ENCODE measurements at places on chromosomes 16 and 17. TPM values are rescaled to one million over a fixed set of nuclear protein-coding genes. Genes with fewer than 3 reads are reported as not detected.

The HCRT gene
- total RNA-seq: not detected

The CHP2 gene
- not detected for total RNA-seq

The FOXC2 gene
- 4.6 TPM for total RNA-seq

The TBC1D10B gene
- 40.3 TPM for total RNA-seq

DNA sequence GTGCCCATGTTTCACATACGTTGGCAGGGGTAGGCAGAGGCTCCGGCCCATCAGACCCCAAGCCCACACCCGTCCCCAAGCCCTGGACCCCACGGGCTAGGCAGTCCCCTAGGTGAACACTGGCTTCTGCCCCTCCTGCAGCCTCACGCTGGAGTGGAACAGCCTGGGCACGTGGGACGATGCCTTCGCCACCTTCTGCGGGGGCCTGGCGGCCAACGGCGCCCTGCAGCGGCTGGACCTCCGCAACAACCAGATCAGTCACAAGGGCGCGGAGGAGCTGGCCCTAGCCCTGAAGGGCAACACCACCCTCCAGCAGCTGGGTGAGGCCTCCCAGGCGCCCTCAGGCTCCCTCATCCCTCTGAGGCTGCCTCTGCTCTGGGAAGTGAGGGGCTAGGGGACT lies 1.8 kb downstream of the LRRC45 start:
- DNase-seq: no peak

DNA sequence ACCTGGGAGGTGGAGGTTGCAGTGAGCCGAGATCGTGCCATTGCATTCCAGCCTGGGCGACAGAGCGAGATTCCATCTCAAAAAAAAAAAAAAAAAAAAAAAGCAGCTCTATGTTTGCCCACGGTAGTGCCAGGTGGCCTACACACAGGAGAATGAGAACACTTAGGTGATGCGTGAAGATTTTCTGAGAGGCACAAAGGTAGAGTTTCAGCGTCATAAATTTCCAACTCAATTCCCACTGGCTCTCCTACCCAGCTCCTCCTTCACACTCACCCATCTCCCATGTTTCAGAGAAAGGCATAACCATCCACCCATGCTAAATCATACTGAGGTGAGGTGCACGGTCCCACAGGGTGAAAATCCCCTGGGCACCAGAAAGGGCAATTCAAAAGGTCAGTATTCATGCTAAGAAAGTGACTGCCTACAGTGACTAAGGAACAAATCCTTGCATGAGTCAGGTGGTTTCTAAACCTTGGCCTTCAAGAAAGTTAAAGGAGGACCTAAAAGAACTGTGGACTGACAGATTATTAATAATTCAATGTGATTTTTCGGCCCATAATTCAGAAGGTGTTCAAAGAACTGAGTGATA lies 4.8 kb downstream of the DCAKD start:
- no peak for DNase-seq

- no peak for DNase-seq
These were observed 17.9 kb downstream of the CMC2 start for GRCh38 chr16:80988756-80989155.

DNA sequence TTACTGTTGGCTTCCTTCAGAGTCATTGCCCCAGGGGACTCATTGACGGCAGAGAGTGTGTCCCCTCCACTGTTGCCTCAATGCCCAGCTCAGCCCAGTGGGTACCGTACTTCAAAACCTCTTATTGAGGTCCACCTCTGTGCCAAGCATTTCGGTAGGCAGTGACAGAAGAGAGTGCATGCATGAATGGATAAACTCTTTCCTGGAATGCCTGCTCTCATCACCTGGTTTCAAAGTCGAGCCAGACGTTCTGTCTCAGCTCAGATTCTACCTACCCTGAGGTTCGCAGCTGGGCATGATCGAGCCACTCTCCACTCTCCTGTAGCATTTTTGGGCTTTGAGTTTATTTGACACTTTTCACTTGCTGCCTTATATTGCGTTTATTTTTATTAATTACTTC lies 647.0 kb downstream of the MAF start:
- DNase-seq: no peak

GRCh38 chr17:62981933-62982332 lies 15.9 kb downstream of the TANC2 start:
- DNase-seq: no peak

- no peak for DNase-seq
These were observed 167.4 kb downstream of the PITPNC1 start for GRCh38 chr17:67544364-67544955.

DNA sequence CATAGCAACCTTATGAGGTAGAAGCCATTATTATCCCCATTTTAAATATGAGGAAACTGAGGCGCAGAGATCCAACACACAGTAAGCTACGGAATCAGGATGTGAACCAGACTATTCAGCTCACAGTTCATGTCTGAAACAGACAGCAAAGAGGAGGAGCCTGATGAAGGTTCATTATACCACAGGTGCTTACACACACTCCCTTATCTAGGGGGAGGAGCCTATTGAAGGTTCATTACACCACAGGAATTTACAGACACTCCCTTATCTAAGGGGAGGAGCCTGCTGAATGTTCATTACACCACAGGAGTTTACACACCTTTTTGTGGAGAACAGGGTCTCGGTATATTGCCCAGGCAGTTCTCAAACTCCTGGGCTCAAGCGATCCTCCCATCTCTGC lies 21.9 kb downstream of the C16orf95 start:
- no peak for DNase-seq

DNA sequence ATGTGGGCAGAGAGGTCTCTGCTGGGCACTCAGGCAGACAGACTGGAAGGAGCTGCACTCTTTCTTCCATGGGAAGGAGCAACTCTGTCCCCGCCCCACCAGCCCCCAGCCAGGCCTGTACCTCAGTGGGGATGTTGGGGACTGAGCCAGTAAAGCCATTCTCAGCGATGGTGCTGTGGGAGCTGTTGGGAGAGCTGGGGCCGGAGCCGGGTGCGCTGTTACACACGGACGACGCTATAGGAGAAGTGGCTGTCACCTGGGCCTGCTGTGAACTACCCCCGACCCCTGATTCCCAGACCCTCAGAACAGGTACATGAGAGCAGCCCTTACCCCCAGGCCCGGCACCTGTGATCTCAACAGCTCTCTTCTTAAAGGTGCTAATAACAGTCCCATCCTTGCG lies 21.5 kb downstream of the G6PC3 start:
- DNase-seq: no peak

Data from MG63 (cell line).